CD4-positive, alpha-beta memory T cell (primary cell): ENCODE measurements at places on chromosomes 7 and 10.

- DNase-seq = peak; percentile 56
Measured at GRCh38 chr10:61987951-61988379, 86.5 kb downstream of the ARID5B start.

GRCh38 chr7:610531-611280 is 91.1 kb upstream of the PDGFA start:
- DNase-seq = no peak

DNA sequence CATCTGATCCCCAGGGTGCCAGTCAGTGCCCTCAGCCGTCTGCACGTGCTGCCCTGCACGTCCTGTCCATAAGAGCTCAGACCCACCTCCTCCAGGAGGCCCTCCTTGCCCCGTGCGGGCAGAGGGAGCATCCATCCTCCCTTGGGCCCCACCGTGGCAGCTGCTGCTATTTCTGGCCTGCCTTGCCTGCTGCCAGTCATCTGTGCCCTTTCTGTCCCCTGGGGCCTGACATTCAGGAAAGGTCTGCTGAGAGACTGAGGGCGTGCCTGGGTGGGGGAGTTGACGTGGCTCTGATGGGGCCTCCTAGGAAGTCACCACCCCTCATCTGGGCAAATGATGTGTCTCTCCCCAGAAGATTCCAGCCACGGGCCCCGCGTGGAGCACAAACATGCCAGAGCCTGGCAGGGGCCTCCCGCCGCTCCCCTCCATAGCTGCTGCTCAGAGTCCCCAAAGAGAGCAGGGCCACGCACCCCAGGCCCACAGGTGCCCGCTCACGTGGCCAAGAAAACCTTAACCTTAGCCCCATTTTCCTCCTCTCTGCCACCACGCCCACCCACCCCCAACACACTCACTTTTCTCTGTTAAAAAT is 21.8 kb downstream of the DPYSL4 start:
- DNase-seq = no peak

- no peak for DNase-seq
Measured at GRCh38 chr7:148982654-148983199, 45.6 kb downstream of the PDIA4 start.

DNA sequence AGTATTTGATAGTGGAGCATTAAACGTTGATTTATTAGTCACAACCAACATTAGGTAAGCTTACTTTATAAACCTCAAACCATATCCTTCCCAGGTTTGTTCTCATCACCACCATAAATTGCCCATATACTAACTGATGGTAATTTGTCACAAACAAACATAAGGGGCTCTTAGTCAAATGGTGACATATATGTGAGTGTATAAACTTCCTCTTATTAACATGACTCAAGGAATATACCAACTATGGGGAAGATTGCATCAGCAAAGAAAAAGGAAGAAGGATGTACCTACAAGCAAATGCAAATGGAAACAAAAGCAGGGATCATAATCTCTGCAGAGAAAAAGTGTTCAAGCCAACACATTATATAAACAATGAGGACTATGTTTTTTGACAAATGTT is 418.2 kb upstream of the AKR1E2 start:
- no peak for DNase-seq

DNA sequence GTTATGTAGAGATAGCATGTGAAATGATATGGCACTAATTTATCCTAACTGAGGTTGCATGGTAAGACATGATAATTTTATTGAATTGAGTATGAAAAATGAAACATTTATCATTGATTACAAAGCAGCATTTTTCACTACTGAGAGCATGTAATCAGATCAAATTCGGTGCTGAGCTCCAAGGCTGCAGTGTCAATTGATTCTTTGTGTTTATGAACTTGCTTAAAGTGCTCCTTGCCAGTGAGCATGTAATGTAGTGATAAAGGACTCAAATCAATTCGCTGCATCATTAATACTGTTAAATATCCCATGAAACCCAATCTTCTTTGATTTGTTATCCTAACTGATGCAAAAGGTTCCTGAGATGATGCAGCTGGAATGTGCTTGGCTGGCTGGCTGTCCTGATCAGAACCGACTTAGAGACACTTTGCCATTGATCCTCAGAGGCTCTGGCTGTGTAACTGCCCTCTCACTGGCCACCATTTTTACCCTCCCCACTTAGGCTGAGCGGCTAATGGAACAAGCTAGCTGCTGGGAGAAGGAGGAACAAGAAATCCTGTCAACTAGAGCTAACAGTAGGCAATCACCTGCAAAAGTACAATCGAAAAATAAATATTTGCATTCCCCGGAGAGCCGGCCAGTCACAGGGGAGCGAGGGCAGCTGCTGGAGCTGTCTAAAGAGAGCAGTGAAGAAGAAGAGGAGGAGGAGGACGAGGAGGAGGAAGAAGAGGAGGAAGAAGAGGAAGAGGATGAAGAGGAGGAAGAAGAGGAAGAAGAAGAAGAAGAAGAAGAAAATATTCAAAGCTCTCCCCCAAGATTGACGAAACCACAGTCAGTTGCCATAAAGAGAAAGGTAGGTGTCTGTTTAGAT is 89.8 kb upstream of the SAMD8 start:
- no peak for DNase-seq

GRCh38 chr7:129859183-129859582 is 93.6 kb downstream of the UBE2H start:
- no peak for DNase-seq

- DNase-seq = no peak
Measured at GRCh38 chr10:118584181-118584954, 11.1 kb downstream of the PRLHR start.
